ENCODE measurements at places on chromosomes 1 and 21.

DNA sequence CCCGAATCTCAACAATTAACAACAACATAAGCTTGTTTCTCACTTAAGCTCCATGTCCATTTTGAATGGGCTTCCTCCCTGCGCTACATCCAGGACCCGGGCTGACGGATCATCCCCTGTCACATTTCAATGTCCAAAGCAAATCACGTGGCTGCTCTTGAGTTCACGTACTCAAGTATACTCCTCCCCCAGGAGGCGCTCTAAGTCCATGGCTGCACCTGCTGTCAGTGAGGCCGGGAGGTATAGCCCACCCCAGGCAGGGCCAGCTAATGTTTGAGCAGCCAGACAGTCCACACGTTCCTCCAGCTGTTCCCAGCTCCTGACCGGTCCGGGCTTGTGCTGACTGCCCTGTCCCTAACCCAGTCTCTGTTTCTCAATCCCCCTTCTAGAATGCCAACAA lies 220.8 kb downstream of the SLC35F3 start:
- peak; percentile 31 for DNase-seq

- no peak for DNase-seq
Measured at GRCh38 chr21:23531444-23531843, 2075.8 kb downstream of the MRPL39 start.

DNA sequence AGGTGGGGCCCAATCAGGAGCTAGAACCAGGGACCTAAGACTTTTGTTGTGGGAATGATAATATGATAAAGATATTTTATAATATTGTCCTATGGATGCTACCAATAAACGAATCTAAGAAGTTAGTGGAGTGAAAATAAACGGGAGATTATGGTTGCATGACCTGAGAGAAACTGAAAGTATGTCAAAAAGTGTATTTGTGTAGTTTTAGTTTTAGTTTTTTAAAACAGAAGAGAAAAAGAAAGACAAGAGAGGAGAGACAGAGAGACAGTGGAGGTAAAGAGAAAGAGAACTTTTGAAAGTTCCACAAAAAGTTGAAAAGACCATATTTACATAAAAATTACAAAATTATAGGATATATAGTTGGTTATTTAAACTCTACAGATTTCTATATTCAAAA lies 64.1 kb upstream of the TMPRSS15 start:
- no peak for DNase-seq

DNA sequence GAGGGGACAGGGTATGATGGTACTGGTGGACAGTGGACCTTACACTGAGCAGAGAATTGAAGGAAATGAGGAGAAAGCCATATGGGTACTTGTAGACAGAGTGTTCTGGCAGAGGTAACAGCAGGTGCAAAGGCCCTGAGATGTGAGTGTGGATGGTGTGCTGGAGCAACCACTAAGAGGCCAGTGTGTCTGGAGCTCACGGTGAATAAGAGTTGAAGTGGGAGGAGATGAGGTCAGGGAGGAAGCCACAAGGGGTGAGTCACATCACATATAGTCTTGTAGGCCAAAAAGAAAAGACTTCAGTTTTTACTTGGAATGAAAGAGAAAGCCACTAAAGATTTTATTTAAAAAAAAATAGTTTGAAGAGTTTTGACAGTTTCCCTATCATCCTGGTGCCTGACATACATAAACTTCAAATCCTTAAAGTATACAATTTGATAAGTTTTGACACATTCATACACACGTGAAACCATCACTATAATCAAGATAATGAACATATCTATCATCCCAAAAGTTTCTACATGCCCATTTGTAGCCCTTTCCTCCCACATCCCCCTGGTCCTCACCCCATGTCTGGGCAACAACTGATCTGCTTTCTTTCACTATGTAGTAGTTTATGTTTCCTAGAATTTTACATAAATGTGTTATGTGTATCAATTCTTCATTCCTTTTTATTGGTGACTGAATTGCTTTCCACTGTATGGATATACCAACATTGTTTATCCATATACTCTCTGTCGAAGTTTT lies 148.4 kb downstream of the GPATCH2 start:
- no peak for DNase-seq

DNA sequence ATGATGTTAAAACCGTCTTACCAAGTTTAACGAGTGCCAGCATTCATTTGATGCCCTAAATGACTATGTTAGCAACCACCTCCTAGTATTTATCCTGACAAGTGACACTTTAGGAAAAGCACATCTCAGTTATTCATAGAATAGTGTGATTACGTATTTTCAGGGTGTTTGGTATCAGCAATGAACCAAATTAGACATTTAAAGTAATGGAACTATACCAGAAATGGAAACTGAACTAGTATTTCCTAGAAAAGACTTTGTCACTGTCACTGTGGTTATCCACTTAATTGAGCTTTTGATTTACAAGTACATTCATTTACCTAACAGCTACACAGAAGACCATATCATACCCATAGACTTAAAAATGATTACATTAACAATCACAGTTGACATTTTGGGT lies 3.6 kb upstream of the IL12RB2 start:
- no peak for DNase-seq

DNA sequence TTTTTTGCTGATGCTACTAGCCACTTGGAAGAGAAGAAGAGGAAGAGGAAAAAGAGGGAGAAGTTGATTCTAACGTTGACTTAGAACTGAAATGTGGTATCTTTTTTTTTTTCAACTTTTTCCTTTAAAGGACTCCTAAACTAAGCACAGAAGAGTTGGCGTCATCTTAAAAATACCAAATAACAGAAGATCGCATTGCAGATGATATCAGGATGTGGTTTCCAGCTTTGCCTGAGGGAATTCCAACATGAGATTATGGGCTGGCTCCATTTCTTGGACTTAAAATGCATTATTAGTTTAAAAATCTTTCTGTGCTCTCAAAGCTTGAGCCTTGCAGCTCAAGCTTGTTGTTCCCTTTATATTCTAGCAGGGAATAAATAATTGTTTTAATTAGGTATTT lies 29.8 kb downstream of the WDR3 start:
- DNase-seq, result no peak

- peak; percentile 84 for DNase-seq
Measured at GRCh38 chr1:112707221-112708001, 484 bp upstream of the RHOC start.

DNA sequence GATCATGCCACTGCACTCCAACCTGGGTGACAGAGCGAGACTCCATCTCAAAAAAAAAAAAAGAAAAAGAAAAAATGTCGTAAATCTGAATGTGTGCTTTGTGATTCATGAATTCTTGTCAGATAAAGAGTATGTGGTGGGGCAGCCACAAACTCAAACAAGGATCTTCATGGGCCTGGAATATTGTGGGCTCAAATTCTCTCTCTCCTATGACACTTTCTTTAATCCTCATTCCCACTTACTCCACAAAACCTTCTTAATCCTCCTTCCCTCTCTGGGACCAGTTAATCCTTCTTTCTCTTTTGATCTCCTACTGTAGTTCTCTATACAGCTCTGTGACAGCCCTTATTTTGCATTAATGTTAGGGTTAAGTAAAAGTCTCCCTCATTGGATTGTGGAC lies 112.3 kb downstream of the AK5 start:
- no peak for DNase-seq

- DNase-seq, result no peak
Measured at GRCh38 chr21:31293986-31294385, 50.1 kb downstream of the TIAM1 start.
